T-helper 17 cell (primary cell): ENCODE measurements at places on chromosomes 13 and 19.

GRCh38 chr19:38210458-38210987, 13.5 kb downstream of the DPF1 start:
- no peak for DNase-seq

DNA sequence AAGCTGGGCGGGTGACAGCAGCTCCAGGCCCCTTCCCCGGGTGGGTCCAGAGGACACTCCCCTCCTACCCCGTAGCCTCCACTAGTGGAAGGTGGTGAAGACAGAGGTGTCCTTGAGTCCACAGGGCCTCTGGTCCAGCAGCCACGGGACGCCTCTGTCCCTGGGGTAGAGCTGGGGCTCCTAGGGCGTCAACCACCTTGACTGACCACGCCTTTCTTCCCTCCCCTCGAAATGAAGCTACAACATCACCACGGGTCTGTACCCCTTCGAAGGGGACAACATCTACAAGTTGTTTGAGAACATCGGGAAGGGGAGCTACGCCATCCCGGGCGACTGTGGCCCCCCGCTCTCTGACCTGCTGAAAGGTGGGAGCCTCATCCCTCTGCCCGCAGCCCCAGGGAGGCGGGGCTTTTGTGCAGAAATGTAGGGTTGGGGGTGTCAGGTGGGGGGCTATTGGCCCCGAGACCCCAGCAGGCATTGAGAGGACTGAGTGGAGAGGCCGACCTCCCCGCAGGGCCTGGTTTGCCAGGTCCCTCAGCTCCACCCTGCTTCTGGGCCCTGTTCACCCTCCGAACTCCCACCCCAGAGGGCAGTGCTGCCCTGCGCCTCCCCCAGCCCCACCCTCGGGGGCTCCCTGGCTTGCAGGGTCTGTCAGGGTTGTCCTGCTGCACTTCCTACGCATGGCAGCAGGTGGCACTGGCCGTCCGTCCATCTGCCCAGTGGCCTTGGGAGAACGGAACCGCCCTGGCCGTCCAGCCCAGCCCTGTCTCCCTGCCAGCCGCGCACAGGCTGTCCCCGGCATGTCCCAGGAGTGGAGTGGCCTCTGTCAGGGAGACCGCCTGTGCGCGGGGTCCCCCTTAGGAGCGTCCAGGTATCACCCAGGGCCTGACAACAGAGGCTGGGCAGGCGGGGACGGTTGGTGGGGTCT, 15.7 kb downstream of the STK11 start:
- no peak for DNase-seq

GRCh38 chr19:15014579-15014978, 34.7 kb upstream of the CASP14 start:
- DNase-seq: no peak

- DNase-seq: no peak
Observed at GRCh38 chr13:108120302-108120701, 95.0 kb downstream of the LIG4 start.

GRCh38 chr19:45935267-45935666, 20.7 kb upstream of the NANOS2 start:
- no peak for DNase-seq

GRCh38 chr19:41999071-41999877, 5.2 kb upstream of the ATP1A3 start:
- DNase-seq: no peak

DNA sequence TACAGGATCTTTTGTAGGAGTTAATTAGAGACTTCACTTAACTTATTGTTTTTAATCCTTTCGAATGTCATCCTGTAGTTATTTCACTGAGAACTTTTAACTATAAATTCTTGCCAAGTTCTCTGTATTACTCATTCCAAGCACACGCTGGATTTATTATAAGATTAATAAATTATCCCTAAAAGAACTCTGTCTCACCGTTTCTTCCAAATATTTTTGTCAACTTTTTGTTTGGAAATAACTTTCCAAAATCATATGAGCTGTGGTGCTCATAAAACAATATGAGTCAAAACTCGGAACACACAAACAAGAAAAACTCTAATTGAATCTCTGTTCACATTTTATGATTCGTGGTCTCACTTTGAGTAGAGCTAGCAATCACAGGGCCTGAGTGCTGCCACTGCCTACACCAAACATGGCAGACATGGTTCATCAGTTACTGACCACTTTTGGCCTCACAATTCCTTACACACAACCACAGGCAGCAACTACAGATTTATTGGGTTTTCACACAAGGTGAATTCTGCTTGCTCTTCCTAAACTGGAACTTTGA, 412.0 kb downstream of the FGF14 start:
- no peak for DNase-seq

DNA sequence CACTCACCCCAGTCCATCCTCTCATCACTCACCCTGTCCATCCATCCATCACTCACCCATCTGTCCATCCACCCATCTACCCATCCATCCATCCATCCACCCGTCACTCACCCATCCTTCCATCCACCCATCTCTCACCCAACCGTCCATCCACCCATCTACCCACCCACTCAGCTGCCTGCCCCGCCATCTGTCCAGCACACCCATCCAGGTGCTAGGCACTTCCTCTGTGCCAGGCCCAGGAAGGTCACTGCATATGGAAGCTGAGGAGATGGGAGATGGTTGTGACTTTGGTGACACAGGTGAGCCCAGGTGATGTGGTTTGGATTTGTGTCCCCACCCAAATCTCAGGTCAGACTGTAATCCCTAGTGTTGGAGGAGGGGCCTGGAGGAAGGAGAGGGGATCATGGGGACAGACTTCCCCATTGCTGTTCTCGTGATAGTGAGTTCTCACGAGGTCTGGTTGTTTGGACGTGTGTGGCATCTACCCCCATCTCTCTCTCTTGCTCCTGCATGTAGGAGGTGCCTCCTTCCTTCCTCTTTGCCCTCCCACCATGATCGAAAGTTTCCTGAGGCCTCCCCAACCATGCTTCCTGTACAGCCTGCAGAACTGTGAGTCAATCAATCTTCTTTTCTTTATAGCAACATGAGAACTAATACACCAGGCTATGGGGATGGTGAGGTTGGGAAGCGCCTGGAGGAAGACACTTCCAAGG, 15.9 kb upstream of the C13orf46 start:
- DNase-seq: no peak

GRCh38 chr13:74867460-74867859, 614.5 kb downstream of the TBC1D4 start:
- no peak for DNase-seq

DNA sequence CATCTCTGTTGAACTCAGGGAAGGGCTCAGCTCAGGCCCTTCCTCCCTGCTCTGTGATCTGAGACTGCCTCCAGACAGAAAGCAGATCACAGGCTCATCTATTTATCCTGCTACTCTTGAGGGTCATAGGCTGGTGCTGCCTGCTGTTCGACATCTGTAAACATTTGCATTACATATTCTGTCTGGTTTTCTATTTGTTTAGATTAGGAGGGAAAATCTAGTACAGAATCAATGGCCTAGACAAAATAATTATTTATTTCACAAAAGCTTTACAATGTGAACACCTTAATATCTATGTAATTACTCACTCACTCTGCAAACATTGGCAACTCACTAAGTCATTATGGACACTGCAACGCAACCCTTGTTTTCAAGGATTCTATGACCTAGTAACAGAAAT, 43.0 kb downstream of the CEP89 start:
- no peak for DNase-seq

GRCh38 chr13:99624936-99625540, 123.8 kb downstream of the TM9SF2 start:
- no peak for DNase-seq

- no peak for DNase-seq
Observed at GRCh38 chr13:46834657-46835056, 37.7 kb upstream of the ESD start.

DNA sequence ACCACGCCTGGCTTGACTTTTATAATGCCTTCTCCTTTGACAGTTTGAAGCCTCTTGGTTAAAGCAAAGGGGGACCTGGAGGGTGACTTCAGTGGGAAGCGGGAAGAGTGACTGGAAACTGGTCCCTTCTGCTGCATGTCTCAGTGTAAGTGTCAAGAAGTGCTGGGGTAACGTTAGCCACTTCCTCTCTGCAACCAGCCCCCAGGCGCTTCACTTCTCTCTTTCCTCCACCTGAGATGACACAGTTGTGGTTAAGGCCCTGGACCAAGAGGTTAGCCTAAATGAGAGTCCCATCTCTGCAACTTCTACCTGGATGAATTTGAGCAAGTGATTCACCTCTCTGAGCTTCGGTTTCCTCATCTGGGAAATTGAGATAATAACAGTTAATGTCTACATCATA, 16.3 kb downstream of the LEUTX start:
- no peak for DNase-seq

GRCh38 chr19:3771000-3771905, 775 bp downstream of the RAX2 start:
- no peak for DNase-seq

DNA sequence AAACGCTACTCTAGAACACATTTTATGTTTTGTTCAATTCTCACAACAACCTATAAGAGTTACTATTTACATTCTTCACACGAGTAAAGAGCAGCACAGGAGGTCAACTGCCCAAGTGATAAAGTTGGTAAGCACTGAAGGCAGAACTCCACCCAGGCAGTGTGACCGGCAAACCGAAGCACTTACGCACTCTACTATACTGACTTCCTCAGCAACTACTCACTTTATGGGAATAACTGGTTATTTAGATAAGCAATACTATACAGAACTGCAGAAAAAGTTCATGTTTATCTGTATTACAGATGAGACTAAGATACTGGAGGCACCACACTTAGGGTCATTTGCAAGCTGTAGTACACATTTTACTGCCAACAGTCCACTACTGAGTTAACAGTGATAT, 28.8 kb downstream of the FOXO1 start:
- DNase-seq: no peak

GRCh38 chr13:98208606-98209005, 31.5 kb upstream of the RNF113B start:
- DNase-seq: no peak

- no peak for DNase-seq
Observed at GRCh38 chr19:51784922-51785690, 9.9 kb upstream of the FPR3 start.

DNA sequence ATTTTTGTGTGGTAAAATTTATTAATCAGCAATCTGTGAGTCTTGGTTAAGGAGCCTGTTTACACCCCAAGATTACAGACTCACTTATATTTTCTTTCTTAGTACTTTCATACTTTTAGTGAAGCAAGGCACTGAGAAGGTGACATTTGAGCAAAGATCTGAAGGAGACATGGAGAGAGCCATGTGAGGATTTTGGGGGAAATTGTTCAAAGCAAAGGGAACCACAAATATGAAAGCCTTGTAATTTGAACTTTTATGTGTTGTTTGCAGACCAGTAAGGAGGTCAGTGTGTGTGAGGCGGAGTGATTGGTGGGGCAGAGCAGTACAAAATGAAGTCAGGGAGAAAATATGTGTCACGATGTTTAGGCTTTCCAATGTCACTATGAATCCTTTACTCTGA, 140.7 kb upstream of the KLF12 start:
- DNase-seq: no peak

DNA sequence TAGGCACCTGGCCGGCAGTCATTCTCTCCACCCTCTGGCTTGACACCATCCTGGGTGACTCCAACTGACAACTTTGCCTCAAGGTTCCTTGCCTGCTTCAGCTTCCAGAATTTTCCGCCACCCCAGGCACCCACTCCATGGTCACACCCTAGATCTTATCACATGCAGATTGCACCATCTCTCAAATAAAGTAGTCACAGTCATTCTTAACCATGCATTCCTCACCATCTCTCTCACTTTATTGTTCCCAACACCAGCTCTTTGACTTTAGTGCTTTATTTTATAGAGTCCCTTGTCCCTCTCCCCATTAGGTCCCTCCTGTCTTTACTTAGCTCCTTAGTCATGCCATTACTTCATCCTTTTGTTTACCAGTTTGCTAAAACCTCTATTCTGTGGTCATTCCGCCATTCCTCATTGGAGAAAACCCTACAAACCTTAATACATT, 351.7 kb downstream of the SPRY2 start:
- DNase-seq: no peak

DNA sequence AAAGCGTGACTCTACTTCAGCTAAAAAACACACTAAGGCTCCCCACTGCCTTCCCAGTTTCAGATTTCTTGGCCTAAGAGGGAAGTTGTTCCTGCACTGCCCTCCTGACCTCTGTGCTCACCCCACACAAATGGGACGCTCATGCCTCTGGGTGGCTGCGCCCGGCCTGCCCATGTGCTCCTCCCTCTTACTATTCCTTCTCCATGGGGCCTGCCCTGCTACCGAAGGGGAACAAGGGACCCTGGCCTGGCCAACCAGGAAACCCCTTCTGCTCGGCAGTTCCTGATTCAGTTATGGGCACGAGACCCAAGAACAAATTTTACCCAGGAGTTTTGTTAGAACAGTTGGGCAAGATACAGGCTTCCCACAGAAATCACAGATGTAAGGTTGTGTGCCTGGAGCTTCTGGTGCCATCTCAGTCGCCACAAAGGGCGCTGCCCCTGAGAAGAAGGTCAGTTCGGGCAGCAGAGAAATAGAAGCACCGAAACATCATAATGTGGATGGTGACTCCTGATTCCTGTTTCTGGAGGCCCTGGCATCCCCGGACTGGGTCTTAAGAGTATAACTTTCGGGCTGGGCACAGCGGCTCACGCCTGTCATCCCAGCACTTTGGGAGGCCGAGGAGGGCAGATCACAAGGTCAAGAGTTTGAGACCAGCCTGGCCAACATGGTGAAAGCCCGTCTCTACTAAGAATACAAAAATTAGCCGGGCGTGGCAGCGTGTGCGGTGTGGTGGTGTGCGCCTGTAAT, 5.4 kb upstream of the PLPP2 start:
- no peak for DNase-seq

GRCh38 chr19:47032171-47032811, 12.7 kb downstream of the NPAS1 start:
- peak; percentile 56 for DNase-seq

DNA sequence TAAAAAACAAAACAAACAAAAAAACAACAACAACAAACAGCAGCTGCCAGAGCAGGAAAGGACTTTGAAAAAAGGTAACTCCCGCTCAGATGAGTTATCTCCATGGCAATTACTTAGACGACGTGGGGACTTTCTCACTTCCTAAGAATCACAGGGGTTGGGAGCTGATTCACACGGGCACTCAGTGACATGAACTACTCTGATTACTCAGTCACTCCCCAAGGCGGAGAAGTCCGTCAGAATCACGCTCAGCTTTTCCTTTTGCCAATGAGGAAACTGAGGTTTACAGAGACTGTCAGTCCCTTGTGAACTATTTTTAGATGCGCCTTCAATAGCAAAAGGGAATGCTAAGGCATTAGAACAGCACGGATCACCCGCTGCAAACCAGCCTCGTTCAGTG, 32.3 kb upstream of the MATK start:
- DNase-seq: no peak

GRCh38 chr19:1968279-1969175, 27.6 kb downstream of the CSNK1G2 start:
- DNase-seq: no peak

DNA sequence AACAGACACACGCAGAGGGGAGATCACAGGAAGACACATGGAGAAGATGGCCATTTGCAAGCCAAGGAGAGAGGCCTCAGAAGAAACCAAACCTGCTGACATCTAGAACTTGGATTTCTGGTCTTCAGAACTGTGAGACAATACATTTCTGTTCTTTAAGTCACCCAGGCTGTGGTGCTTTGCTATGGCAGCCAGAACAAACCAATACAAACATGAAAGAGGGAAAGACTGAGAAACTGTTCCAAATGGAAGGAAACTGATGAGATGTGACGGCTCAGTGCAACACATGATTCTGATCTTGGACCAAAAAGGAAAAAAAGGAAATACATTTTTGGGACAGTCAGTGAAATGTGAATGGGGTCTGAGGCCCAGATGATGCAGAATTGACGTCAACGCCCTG, 30.2 kb upstream of the SACS start:
- DNase-seq: no peak

- DNase-seq: no peak
Observed at GRCh38 chr19:30381366-30381765, 9.2 kb downstream of the ZNF536 start.
